ENCODE measurements at places on chromosomes 7 and 10. TPM values are rescaled to one million over a fixed set of nuclear protein-coding genes. Genes with fewer than 3 reads are reported as not detected.

AGAP9 gene
- 14.2 TPM for total RNA-seq

GRCh38 chr10:11437391-11438142 lies 173.9 kb downstream of the USP6NL start:
- DNase-seq = peak; percentile 63
- H3K4me3 ChIP-seq = no peak overlapping the region
- H3K27me3 ChIP-seq = peaks cover 31% of the 10 kb centered on the region
- no peaks in the 10 kb centered on the region for H3K36me3 ChIP-seq

DNA sequence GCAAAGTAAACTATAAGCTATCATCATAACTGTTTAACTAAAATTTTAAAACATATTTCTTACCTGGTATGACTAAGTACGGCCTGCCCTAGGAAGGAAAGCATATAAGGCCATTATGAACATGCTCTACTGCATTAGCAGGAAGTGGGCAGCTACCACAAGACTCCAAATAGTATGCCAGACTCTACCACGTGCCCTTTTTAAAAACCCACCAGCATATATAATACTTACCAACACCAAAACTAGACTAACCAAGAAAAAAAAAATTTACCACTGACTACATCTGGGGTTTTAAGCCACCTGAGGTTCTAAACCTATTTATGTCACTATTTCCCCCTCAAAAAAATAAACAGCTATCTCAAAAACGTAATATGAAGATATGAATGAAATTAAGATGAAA lies 30.1 kb downstream of the NUDCD3 start:
- H3K27me3 ChIP-seq = no peaks in the 10 kb centered on the region
- peaks cover 9% of the 10 kb centered on the region for H3K36me3 ChIP-seq
- H3K27ac ChIP-seq = no peak overlapping the region
- no peak overlapping the region for H3K4me3 ChIP-seq
- peaks cover 7% of the 10 kb centered on the region for H3K4me1 ChIP-seq

- H3K4me1 ChIP-seq = peaks cover 30% of the 10 kb centered on the region
- H3K4me3 ChIP-seq = peak overlapping the region; percentile 27
- H3K27me3 ChIP-seq = no peaks in the 10 kb centered on the region
- H3K36me3 ChIP-seq = no peaks in the 10 kb centered on the region
- peak overlapping the region; percentile 70 for H3K27ac ChIP-seq
These were observed 123.0 kb upstream of the JCAD start for GRCh38 chr10:30182191-30183054.

DNA sequence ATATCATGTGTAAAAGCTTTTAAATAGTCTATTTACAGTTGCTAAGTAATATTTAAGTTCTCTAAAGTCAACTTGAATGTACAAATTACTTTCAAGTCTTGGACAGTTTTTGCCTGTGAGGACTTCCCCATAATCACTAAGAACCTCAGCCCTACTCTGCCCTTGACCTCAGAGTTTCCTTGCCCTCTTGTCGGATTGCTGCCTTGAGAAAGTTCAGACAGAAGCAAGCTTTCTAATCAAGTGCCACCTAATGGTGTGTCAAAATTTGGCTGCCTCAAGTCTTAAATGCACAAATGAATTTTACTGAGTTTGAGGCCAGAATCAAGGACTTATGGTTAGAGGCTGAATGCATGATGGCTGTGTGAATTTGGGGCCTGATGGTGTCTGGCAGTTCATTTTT lies 88.3 kb upstream of the KAT6B start:
- no peak overlapping the region for H3K4me3 ChIP-seq
- peak; percentile 11 for DNase-seq
- H3K4me1 ChIP-seq = no peaks in the 10 kb centered on the region
- H3K36me3 ChIP-seq = no peaks in the 10 kb centered on the region
- no peak overlapping the region for H3K27ac ChIP-seq

Data from type B pancreatic cell (in vitro differentiated cells).